ENCODE measurements at places on chromosomes 1 and 21.

DNA sequence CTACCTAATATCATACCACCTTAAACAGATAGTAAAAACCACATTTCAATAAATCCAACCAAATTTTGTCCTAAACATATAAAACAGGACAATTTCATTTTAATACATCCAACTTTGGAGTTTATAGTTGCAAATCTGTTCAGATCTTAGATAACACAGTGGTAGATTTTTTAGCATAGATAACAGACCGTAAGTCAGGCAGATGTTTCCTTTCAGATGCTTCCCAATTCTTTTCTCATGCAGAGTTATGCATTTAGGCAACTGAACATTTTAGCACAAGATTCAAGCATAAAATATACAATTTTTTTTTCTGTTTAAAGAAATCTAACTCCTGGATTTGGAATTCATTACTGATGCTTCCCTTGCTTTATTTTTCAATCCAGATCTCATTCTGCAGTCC, 156.5 kb upstream of the ZNHIT6 start:
- DNase-seq, result no peak

DNA sequence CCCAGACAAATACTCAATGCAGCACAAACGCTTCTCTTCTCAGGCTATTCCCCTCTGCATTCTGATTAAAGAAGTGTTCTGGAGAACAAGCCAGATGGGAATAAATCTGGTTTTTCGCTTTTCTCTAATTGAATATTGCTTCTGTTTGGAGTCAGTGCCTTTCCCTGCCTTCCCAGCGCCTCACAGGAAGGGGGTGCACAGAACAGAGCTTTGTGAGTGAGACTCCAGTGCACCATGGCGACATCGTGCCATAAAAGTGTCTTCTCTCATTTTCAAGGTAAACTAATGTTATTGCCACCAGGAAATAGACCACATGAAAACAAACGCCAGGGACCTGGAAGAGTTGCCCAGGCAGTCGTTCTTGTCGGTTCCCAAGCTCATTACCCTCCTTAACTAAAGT, 43.6 kb upstream of the SLC45A1 start:
- no peak for DNase-seq

GRCh38 chr1:238892612-238893011, 493.8 kb upstream of the CHRM3 start:
- DNase-seq, result no peak

DNA sequence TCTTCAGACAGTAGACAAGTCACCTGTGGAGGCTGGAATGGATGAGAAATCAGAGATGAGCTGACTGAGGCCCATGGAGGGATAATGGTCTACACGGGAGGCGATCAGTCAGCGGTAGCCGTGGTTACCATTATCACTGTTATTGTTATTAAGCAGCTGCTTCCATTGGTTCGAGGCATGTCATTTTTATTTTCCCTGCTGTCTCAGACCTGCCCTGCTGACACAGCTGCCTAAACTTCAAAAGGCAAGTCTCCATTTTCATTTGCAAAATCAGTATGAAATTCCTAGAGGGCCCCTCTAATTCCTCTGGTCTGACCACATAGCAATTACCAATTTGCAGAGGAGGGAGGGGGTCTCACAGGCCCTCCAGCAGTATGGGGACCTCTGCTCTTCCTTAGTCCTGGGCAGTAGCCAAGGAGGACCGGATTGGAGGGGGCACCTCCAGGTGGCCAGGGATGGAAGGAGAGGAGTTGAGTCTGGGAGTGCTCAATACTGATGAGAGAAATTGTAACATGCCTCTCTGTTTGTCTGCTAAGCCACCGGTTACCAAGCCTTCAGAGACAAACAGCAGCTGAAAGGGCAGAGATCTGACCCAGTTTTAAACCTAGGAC, 184.2 kb downstream of the TRABD2B start:
- no peak for DNase-seq

DNA sequence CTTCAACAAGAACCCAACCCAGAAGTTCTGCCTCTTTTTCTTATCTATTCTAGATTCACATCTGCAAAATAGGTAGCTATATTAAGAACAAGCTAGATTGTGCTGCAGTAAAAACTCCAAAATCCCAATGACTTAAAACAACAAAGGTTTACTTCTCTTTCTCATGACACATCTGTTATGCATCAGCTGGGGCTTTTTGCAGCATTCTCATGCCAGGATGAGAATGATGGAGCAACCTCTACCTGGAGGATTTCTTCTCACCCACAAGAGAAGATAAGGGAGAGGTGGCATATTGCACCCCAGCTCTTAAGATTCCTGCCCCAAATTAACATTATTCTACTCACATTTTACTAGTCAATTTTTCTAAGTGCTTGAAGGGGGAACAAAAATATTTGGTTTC, 152.3 kb upstream of the SPAG17 start:
- DNase-seq, result no peak

DNA sequence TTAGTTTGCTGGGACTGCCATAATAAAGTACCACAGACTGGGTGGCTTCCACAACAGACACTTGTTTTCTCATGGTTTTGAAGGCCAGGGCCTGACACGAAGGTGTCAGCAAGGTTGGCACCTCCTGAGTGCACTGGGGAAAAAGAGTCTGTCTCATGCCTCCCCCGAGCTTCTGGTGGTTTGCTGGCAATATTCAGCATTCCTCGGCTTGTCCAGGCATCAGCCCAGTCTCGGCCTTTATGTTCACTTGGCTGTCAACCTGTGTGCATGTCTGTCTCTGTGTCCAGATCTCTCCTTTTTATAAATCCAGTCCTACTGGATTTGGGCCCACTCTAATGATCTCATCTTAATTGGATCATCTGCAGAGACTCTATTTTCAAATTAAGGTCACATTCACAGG, 72.6 kb downstream of the DOP1B start:
- DNase-seq, result no peak

DNA sequence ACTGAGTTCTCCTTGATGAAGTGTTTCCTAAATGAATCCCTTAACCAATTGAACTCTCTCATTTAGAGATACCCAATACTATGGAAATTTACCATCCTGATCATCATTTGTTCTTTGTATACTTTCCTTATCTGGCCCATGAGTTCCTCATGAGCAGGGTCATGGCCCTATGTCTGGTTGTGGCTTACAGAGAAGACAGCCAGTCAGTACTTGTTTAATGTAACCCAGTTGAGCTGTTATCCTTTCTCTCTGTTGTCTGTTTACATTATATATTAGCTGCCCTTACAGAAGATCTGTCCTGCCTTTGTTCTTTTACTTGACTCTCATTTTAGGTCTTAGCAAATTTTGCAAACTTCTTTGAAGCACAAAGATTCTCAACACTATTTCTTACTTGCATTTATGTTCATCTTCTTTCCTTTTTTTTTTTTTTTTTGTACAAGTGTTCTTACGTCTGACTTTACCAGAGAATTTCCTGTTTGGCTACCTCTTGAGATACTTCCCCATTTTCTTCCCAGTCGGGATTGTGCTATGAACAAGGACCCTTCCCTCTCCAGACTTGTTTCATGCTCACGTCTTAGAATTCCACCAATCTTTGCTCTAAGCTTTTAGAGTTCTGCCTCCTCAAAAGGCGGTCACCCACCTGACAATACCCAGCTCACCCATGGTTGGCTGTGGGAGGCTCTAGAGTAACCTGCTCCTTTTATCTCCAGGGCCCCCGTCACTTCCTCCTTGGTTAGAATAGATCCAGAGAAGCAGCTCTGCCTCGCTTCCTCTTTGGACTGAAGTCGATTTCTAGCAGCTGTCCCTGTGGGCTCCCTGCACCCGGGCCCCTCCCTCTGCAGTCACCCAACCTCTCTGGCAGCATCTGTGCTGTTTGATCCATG, 53.6 kb upstream of the RUNX1 start:
- DNase-seq, result no peak

DNA sequence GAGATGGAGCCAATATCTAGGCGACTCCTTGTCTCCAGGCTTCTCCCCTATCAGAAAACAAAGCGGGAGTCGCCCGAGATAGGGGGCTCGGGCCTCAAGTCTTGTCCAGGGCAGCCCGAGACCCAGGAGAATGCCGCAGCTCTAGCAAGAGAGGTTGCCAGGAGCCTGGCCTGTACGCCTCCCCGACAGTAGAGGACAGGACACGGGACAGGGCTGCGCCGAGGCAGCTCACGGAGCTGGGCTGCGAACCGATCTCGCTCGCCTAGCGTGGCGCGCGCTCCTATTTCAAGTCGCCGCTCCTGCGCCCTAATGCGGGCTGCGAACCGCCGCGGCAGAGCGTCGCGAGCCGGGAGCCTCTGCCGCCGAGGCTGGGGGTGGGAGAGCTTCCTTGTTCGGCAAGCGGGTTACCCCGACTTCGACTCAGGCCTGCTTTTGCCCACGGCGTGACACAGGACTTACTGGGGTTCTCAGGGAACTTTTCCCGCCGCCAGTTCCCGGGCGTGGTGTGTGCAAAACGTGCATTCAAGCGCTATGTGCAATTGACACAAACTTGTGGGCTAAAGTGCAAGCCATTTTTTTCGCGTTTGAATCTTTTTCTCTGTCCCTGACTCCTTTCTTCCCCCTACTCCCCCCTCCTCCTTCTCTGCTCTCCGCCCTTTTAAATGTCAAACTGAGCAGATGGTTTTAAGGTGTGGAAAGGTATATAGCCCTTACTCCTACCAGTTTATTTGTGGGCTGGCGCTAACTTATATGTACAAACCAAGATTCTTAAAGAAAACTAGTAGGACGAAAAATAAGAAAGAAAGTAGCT, 2.4 kb upstream of the PROX1 start:
- DNase-seq, result no peak

GRCh38 chr1:236945002-236945401, 59.2 kb downstream of the MT1HL1 start:
- no peak for DNase-seq

GRCh38 chr1:168227620-168228019, 1.8 kb downstream of the SFT2D2 start:
- DNase-seq, result no peak

DNA sequence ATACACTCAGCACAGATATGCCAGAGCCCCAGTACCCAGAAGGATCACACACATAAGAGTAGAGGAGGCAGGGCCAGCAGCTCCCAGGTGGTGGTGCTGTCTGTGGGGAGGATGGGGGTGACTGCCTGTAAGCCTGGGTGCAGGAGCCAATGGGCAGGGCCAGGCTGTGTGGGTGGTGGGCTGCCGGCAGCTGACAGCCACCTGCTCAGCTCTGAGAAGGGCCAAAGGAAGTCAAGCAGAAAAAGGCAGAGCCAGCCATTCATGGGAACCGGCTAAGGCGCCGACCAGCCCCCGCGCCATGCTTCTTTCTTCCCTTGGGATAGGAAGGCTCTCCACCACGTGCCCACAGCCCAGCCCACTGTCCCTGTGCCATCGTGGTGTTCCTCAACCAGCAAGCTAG, 14.1 kb downstream of the PIK3C2B start:
- DNase-seq, result peak; percentile 31

DNA sequence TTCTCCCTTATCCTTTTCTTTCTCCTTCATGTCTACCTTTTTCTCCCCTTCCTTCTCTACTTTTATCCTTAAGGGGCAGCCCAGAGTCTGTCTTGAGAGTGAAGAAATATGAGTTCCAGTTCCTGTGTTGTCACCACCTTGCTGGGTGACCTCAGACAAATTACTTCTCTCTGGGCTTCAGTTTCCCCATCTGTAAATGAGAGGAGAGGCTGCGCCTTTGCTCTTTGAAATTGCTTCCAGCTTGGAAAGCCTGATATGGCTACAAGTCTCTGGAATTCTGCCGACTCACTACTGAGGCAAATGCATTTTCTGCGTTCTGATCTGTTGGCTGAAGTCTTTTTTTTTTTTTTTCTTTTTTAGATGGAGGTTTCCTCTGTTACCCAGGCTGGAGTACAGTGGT, 119.2 kb downstream of the SYF2 start:
- no peak for DNase-seq

DNA sequence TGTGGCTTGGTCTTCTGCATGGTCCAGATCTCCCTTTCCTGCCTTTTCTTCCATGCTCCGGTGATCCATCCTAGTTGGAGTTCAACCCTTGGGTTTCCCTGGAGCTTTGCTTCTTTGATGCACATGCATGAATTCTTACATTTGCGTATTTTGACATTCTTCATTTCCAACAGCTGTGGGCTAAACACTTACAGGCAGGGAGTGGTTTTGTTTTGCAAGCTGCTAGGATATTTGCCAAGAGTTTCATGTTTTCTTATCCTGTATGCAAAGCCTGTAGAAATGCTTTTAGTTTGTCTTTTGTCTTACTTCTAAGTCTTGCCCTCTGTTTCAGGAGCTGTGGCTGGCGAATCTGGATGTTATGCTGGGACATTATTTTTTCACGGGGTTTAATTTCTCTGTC, 90.3 kb upstream of the PAXBP1 start:
- no peak for DNase-seq

DNA sequence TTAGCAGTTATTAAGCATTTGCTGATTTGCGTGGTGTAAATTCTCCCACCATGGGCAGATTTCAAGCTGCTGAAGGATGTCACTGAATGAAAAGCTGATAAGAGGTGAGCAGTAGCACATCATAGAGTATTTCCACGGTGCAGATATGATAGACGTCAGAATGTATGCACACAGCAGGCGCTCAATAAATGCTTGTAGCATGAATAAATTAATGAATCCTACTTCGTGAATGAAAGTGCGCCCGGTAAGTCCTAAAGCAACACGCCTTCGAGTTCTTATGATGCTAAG, 510 bp upstream of the UBIAD1 start:
- DNase-seq, result no peak

DNA sequence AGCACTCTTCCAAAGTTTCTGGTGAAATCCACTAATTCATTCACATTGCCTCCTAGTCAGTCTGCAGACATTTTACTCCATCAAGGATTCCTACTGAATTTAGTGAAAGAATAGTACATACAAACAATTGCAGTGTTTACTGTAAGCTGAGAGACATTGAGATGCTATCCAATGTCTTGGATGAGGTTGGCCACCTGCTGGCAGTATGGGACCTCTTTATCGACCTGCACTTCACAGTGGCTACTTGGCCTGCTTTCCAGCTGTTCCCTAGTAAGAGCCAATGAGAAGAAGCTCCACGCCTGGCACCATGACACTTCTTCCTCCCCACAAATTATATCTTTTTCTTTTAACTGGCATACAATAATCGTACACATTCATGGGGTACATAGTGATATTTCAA, 51.5 kb upstream of the LRIF1 start:
- no peak for DNase-seq

GRCh38 chr1:19436716-19437476, 48.4 kb downstream of the CAPZB start:
- no peak for DNase-seq

GRCh38 chr1:34529935-34530859, 224.7 kb upstream of the GJB5 start:
- no peak for DNase-seq

- DNase-seq, result no peak
Measured at GRCh38 chr1:206754011-206754410, 16.6 kb upstream of the IL19 start.

DNA sequence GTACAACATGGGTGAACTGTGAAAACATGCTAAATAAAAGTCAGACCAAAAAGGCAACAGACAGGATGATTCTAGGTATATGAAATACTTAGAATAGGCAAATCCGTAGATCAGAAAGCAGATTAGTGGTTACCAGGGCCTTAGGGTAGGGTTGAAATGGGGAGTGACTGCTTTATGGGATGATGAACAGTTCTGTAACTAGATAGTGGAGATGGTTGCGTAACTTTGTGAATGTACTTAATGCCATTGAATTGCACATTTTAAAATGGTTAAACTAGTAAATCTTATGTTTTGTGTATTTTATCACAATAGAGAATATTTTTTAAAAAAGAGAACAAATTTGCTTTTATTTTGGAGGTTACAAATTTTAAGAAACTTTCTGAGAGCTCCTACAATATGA, 17.4 kb downstream of the ZNF326 start:
- no peak for DNase-seq

GRCh38 chr1:60896701-60897363, 185.5 kb upstream of the NFIA start:
- no peak for DNase-seq

- no peak for DNase-seq
Measured at GRCh38 chr1:7783178-7783711, 846 bp upstream of the PER3 start.

Data from NCI-H2171 (cell line).